ENCODE measurements at places on chromosomes 3 and 15.

GRCh38 chr3:123787133-123787532 lies 97.0 kb downstream of the MYLK start:
- no peak for DNase-seq

- no peak for DNase-seq
These were observed 221.2 kb downstream of the NTRK3 start for GRCh38 chr15:88035381-88035780.

- no peak for DNase-seq
These were observed 38.4 kb downstream of the MAP2K1 start for GRCh38 chr15:66424963-66425612.

GRCh38 chr3:67077656-67078055 lies 79.5 kb downstream of the KBTBD8 start:
- no peak for DNase-seq

DNA sequence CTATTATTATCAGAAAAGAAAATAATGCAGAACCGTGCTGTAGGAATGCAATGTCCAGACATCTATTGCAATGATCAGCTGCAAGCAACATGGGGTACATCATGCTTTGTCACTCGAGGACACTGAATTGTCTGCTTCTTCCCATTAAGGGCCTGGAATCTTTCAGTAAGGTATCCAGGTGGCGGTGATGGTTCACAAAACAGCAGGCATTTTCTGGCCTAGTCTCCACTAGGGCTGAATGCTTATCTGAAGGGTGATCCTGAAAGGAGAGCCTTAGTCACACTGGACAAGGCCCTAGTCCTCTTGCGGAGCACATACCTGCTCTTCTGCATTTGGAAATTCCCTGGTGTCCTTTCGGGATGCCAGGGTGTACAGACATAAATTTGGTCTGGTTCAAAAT lies 21.2 kb downstream of the ITPR1 start:
- no peak for DNase-seq

DNA sequence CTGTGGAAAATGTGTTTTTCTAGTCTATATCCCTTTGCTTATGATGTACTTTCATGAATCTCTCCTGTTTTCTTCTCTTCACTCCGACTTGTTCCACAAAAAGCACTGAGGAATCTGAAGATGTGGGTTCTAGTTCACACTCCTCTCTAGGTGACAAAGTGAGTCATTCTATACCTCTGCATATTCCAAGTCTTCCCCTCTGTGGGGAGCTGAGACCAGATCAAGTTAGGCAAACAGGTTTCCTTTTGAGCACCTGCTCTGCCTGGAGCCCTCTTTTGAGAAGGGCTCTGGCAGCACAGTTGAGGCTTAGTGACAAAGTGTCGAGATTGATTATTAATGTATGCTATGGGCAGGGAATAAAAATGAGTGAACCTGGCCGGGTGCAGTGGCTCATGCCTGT lies 82.4 kb upstream of the VGLL4 start:
- no peak for DNase-seq

DNA sequence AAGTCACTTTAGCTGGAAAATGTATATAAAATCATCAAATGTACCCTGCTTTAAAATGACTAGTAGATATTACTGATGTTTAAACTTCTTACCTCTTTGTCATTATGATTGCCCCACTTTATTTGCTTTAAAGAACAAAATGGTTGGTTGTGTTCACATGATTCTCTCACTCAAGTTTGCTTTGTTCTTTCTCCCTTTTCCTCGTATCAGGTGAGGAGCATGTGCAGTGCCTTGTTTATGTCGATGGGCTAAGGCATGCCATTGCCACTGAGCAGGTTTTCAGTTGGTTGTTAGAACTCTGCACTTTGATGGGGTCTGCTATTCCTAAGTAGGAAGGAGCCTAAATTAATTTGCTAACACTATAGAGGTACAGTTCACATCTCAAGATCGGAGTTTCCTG lies 5.3 kb downstream of the MAP2K5 start:
- no peak for DNase-seq

- no peak for DNase-seq
These were observed 87.5 kb downstream of the CD200R1L start for GRCh38 chr3:112759210-112759609.

GRCh38 chr3:145939431-145939830 lies 221.6 kb downstream of the PLOD2 start:
- no peak for DNase-seq

DNA sequence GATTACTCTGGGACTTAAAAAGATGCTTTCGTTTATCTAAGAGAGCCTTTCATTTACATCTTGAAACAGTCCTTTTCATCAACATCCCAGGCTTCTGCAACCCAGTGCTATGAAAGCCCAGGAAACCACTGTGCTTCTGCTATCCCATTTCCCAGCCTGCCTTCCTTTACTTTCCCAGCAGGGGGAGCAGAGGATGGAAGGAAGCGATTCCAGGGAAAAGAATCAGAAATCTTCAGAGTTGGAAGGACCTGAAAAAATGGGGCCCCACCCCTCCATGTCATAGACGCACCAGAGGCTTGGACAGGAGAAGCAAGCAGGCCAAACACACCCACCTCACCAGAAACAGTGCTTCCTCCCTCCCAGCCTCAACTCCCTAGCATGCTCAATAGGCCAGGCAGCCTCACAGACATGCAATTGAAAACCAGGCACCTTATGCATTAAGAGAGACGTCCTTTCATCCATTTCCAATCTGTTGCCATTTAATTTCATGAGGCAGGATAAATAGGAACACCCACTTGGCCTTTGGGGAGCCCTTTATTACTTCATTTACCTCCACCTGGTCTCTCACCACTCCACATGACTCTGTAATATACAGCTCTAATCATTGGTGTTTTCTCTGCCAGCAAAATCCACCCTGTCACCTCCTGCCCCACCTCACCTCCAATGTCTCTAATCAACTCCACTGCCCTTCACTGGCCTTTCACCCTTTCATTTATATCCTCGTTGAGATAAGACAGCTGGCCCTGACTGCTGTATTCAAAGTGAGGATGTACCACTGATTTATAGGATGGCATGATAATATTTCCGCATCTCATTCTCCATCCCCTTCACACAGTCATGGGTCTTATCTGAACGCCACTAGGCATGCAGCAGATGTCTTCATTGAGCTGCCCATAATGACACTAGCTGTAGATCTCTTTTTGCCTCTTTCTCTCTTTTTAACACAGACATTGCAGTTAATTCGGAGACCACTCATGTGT lies 583.9 kb downstream of the NTRK3 start:
- DNase-seq = no peak

DNA sequence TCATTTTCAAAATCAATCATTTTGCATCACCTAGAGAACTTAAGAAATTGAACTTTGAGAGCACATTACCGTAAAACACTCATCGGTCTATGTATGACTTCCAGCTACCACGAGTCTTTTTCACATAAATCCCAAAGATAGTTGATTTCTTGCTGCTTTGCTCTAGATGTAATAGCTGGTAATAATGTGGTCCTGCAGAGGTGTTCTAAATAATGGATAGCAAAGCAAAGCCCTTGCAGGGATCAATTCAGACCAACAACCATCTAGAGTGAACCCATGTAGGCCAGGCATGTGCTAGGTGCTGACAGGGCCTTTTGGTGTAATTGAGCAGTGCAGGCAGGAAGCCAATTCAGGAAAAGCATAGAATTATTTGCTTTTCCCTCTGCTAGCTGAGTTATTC lies 26.1 kb upstream of the C3orf80 start:
- no peak for DNase-seq

GRCh38 chr3:128499724-128500275 lies 6.8 kb upstream of the GATA2 start:
- no peak for DNase-seq

- no peak for DNase-seq
These were observed 14.4 kb downstream of the NGLY1 start for GRCh38 chr3:25768851-25769250.

DNA sequence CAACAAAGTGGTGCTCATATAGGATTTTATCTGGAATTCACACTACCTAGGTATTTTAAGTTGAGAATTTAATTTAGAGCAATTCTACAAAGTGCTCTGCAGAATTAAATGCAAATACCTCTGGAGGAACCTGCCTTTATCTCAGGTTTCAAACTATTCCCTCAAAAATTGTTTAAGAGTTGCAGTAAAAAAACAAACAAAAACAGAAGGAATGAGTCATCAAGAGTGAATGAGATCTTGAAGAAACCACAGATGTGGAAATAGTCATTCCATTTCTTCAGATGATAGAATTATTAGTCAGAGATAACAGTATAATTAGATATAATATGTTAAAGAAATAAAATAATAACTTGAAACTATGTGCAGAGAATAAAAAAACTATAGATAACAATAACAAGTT lies 80.8 kb upstream of the SCN5A start:
- no peak for DNase-seq

DNA sequence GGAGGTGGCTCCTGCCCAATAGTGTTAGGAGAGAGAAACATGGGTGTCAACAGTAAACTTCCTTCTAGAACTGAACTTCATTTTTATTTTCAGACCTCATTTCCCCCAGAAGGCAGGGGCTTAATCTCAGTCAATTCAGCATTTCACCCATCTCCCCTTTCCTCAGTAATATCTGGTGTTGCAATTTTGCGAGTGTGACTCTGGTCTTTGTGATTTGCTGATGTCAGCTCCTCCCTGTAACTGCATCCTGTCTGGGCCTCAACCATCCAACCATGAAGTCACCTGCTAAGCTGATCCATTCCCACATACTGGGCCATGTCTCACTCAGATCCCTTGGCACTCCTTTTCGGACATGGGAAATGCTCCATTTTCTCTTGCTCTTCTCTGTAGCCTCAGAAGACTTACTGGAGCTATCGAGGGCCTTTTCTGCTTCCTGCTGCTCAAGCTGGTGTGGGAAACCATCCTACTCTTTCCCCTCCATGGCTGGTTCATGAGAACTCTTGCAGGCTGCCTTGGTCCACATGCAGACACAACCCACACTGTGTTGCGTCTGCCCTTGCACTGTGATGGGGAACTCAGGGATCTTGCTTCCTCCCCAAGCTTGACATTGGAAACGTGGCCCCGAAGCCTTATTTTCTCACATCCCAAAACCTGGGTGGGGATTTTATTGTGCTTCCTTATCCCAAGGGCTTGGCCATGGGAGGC lies 24.6 kb downstream of the CCR4 start:
- DNase-seq = no peak

GRCh38 chr15:71934446-71934845 lies 124.1 kb downstream of the NR2E3 start:
- DNase-seq = no peak

DNA sequence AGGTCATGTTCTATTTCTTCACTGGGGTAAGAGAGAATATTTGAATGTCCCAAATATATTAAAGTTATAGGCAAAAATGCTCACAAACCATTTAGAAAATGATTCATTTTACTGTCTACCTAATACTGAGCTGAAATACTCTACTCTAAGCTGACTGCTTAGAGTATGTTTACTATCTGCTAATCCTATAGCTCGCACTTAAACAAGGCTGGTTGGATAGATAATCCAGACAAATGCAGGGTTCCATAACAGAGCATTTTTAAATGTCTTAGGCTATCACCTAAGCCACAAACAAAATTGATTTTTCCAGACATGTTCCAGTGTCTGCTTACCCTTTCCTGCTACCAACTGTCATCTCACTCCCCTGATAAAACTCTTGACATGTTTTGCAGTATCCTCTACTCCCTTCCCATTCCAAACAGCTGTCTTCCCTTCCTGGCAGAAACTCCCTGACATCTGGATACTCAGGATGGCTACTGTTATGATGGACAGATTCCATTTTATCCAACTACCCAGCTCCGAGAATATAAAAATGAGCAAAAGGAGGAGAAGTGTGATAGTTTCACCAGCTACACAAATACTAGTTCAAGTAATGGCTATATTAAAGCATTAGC lies 1034.7 kb downstream of the FHIT start:
- no peak for DNase-seq

DNA sequence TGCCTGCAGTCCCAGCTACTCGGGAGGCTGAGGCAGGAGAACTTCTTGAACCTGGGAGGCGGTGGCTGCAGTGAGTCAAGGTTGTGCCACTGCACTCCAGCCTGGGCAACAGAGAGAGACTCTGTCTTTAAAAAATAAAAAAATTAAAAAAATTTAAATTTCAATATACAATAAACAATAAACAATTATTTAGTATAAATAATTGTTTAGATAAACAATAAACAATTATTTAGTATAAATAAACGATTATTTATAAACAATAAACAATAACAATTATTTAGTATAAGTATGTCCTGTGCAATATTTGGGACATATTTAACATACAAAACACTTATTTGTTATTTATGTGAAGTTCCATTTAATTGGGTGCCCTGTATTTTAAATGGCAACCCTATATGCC lies 119.6 kb downstream of the XXYLT1 start:
- no peak for DNase-seq

GRCh38 chr3:50359760-50360110 lies 414 bp upstream of the TMEM115 start:
- DNase-seq = no peak

- no peak for DNase-seq
These were observed 53.5 kb downstream of the CCR4 start for GRCh38 chr3:33004961-33005360.

DNA sequence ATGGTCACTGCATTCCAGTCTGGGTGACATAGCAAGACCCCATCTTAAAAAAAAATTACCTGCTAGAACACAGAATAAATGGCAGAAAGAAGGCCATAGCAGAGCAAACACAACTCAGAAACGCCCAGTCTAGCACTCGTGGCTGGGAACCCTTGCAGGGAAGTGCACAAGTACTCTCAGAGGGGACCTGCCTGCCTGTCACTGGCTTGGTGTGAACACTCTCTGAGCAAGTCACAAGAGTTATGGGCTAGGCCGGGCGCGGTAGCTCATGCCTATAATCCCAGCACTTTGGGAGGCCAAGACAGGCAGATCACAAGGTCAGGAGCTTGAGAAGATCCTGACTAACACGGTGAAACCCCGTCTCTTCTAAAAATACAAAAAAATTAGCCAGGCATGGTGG lies 17.2 kb downstream of the SFMBT1 start:
- DNase-seq = no peak

DNA sequence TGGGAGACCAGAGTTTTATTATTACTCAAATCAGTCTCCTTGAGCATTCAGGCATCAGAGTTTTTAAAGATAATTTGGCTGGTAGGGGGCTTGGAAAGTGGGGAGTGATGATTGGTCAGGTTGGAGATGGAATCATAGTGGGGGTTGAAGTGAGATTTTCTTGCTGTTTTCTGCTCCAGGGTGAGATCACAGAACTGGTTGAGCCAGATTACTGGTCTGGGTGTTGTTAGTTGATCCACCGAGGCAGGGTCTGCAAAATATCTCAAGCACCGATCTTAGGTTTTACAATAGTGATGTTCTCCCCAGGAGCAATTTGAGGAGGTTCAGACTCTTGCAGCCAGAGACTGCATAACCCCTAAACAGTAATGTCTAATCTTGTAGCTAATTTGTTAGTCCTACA lies 141.0 kb downstream of the OTOL1 start:
- no peak for DNase-seq
